ENCODE measurements at places on chromosomes 4 and X.

GRCh38 chr4:6480534-6481088 lies 8.2 kb upstream of the PPP2R2C start:
- DNase-seq = no peak

DNA sequence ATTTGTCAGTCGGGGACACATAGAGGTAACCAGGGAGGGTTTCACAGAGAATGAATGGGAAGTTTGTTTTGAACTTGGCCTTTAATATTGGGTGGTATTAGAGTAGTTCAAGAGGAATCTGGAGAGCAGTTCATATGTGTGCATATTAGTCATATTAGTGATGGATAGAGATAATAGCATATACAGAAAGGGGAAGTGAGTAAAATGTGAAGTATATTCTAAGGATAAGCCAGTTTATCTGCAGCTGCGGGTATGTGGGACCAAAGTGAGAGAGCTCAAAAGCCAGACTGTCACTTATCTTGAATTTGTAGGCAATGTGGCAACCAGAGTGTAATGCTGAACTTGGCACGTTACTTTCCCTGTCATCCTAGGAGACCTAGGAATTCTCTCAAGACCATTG lies 169.9 kb downstream of the AFF2 start:
- DNase-seq = no peak

DNA sequence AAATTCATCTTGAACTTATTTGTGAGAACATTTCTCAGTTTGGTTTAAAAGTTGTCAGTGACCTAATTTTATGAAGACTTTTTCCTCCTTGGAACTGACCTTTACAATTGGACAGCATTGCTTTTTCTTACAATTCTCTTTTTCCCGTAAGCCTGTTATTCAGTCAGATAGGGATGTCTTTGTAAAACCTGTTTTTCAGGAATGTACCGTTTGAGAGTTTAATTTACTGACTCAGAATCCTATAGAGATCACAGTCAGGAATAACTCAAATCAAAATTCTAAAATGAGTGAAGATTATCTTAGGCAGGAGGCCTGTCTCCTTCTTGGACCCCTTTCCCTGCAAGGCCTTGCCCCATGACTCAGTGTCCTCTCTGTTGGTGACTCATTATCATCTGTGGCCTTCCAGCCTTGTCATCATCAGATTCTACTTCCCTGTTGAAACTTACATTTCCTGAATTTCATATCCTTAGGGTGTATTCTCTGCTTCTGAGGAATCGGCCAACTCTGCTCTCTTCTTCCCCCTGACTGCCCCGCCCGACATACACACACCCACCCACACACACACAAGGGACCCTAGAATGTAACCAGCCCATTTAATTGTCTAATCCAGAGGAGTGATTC lies 99.8 kb downstream of the ARHGAP10 start:
- DNase-seq = no peak

- DNase-seq = no peak
Measured at GRCh38 chr4:7202411-7202810, 10.1 kb downstream of the SORCS2 start.

GRCh38 chr4:120447774-120448173 lies 381.1 kb upstream of the MAD2L1 start:
- DNase-seq = no peak

GRCh38 chr4:112416464-112416863 lies 99.5 kb downstream of the NEUROG2 start:
- DNase-seq = no peak

DNA sequence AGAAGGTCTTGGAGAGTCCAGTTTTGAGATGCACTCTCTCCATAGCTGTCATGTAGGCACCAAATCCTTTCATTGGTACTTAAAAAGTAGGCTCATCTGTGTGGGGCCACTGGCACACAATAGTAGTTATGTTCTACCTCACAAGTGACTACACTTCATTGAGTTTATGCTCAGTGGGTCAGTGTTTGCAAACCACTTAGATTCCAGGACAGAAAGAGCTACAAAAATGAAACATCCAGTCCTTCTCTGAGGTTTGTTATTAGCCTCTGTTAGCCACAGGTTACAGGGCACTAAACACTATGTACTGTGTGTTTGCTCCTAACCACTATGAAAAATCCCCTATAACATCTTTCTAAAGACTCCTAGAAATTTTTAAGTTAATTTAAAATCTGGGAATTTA lies 13.8 kb downstream of the RAB28 start:
- DNase-seq = no peak

GRCh38 chr4:122356317-122356808 lies 22.4 kb upstream of the ADAD1 start:
- DNase-seq = no peak

Data from stimulated activated CD8-positive, alpha-beta memory T cell treated with anti-CD3 and anti-CD28 coated beads, Interleukin-7, amount 100 ng/mL, for 1 hour (primary cell).